Panc1 (cell line): ENCODE measurements at places on chromosomes 6 and 20. TPM values are rescaled to one million over a fixed set of nuclear protein-coding genes. Genes with fewer than 3 reads are reported as not detected.

DNA sequence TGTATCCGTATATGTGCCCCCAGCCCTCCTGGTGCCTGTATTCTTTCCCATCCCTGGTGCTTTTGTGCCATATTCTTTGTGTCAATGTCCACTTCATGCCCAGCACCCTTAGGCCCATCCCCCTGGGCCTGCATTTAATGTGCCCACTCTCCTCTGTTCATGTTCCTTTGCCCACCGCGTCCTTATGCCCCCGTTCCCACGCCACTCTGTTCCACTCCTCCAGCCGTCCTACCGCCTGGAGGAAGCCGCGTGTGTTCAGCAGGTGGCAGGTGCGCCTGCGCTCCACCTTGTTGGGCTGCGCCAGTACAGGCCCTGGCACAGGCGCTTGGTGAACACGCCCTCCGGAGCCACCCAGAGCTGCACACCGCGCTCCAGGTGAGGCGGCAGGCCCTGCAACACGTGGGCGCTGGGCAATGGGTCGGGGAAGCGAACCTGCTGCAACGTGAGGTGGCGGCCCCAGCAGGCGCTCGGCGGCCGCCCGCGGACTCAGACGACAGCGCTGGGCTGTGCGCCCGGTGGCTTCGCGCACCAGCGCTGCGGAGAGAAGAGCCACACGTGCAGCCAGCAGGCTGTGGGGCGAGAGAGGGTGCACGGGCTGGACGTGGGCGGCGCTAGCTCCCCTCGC, 4.0 kb upstream of the FOXS1 start:
- no peak for DNase-seq

DNA sequence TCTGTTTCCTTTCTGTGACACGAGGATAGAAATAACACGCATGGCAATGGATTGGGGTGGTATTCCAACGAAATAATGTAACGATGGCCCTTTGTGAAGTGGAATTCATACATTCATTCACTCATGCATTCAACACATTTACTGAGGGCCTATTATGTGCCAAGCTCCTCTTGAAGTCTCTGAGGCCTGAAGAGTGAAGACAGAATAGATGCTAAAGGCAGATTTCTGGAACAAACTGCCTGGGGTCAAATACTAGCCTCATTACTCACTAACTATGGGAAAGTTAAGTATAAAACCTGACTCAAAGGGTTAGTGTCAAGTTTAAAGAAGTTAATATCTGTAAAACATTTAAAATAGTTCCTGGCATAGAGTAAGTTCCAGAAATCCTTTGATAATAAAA, 279.6 kb upstream of the SULF2 start:
- DNase-seq: no peak

Gene ALDH8A1
- not detected for total RNA-seq

DNA sequence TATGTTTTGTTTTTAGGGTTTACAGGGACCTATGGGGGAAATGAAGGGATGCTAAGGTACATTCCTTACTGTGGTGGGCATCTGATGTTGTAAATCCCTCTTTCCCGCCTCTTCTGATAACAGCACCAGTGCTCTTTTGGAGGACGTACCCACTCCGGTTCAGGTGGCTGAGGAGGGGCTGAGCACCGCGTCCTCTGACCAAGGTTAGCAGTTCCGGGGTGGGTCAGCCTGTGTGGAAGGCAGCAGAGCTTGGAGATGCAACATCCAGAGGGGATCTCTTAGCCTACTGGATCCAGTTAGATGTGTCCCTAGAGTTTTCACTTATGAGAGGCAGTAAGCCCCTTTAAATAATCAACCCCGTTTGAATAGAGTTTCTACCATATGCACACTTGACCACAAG, 135.3 kb upstream of the KCNG1 start:
- no peak for DNase-seq
